ENCODE measurements at places on chromosomes 16 and 17. TPM values are rescaled to one million over a fixed set of nuclear protein-coding genes. Genes with fewer than 3 reads are reported as not detected.
A peak's percentile ranks its signal among the peaks of the same experiment; 100 is the strongest.

DNA sequence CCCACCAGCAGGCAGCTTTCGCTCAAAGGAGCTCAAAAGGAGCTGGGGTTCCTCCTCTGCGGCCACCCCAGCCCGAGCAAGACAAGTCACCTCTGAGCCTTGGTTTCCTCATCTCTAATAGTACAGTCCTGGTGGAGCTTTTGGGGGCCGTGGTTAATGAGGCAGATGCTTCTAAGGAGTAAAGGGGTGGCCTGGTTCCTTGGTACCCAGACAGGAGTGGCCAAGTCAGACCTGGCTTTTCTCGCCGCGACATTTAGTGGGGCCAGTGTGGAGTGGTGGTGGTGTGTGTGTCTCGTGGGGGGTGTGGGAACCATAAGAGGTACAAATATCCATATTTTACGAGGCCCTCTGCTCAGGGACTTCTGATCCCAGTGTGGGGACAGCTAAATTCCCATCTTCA is 6.7 kb downstream of the FOXF1 start:
- no peak for DNase-seq

DNA sequence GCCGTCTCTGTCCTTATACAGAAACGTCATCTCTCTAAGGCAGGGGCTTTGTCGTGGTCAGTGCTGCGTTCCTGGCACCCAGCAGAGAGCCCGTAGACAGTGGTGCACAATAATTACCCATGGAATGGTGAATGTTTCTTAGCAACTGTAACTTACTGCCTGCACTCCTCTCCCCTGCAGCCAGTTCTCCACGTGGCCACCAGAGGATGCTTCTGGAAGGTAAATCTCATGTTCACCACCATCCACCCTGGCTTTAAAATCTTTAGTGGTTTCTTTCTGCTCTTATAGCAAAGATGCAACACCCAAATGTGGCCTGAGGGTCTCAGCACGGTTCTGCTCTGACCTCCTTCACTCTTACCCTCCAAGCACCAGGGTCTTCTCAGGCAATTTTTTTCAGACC is 150.8 kb downstream of the GRIN2A start:
- DNase-seq: no peak

DNA sequence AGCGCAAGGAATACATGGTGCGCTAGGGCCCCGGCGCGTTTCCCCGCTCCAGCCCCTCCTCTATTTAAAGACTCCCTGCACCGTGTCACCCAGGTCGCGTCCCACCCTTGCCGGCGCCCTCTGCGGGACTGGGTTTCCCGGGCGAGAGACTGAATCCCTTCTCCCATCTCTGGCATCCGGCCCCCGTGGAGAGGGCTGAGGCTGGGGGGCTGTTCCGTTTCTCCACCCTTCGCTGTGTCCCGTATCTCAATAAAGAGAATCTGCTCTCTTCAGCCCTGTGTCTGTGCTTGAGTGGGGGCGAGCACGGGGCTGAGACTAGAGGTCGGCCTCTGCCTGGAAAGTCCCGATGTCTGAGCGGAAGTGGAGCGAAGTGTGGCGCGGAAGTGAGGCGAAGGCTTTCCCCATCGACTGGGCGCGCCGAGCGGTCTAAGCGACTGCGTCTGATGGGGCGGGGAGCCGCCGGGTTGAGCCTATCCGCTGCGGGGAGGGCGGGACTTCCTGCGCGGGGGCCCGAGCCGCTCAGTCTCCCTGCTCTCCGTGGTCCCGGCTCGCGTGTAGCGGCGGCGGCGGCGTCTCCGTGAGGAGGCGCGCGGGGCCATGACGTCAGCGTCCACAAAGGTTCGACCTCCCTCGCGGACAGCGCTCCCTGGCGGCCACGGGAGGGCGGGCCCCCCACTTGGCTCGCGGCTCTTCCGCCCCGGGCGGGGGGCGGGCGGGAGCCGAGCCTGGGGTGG is 2.0 kb downstream of the RNASEK start:
- peak; percentile 84 for DNase-seq

DNA sequence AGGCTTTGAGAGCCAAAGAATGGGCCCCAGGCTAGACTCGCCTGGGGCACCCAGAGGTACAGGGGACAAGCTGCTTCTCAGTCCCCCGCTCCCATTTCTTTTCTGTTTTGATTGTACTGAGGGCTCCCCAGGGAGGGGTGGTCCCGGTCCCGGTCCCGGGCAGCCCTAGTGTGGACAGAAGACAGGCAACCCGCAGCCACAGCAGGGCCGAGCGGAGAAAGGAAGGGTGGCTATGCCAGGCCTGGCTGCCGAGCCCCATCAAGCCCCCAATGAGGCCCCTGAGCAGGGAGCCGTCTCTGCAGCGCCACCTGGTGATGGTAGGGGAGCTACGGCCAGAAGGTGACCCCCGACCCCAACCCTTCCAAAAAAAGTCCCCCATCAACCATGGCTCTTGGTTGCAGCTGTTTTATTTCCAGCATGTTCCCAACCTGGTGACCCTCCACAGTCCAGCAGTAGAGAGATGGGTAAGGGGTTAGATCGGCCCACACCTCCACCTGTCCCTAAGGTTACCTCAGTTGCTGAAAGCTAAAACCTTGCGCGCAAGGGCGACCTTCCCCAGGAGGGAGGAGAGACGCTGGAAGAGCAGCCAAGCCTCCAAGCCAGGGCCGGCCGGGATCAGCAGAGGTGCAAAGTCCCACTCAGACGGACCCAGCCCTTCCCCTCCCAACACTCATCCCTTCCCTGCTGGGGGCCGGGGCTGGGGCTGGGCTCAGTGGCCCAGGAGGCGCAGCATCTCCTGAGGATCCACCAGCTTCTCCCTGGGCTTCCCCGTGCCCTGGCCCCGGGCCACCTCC is 2.6 kb upstream of the GRIN2C start:
- no peak for DNase-seq

GRCh38 chr16:10664720-10665126 is 30.0 kb downstream of the TEKT5 start:
- DNase-seq: no peak

DNA sequence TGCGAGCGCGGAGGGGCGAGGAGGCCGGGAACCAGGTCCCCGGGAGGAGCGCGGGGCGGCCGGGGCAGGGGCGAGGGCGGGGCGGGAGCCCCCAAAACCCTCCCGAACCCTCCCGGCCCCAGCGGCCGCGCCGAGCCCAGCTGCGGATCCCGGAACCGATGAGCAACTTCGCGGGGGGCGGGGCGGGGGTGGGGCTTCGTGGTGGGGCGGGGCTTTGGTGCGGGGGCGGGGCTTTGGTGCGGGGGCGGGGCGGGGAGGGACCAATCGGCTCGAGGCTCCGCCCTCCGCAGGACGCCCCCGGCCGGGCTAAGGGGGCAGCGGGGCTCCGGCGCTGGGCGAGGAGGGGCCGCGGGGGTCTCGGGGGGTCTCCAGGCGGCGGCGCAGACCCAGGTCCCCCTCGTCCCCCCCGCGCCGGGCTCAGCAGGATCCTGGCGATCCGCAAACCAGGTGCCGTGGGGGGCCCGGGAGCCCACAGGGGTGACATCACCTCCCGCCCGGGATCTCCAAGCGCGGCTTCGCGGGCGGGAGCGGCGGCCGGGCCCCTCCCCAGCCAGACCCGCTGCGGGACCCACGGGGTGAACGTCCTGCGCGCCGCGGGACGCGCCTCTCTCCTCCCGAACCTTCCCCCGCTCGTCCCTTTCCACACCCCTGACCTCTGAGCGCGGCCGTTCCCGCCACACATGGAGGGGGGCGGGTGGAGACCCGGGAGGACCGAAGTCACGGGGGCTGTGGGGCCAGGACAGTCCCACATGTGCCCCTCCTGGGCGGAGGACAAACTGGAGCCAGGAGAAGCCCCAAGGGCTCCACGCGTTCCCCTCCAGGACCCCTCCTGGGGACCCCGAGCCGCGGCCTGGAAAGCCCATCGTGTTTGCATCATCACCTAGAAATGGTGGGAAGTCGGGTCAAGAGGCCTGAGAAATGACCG is at the start of gene ABR:
ABR (minus strand) TSS at position 164 of the 925 bp plus-strand sequence. CDS start 254 bp downstream, outside the sequence.
- DNase-seq: no peak

- DNase-seq: no peak
Observed at GRCh38 chr16:30149250-30149930, 26.4 kb upstream of the MAPK3 start.

GRCh38 chr16:26334218-26335111 is 642.7 kb downstream of the HS3ST4 start:
- DNase-seq: no peak

DNA sequence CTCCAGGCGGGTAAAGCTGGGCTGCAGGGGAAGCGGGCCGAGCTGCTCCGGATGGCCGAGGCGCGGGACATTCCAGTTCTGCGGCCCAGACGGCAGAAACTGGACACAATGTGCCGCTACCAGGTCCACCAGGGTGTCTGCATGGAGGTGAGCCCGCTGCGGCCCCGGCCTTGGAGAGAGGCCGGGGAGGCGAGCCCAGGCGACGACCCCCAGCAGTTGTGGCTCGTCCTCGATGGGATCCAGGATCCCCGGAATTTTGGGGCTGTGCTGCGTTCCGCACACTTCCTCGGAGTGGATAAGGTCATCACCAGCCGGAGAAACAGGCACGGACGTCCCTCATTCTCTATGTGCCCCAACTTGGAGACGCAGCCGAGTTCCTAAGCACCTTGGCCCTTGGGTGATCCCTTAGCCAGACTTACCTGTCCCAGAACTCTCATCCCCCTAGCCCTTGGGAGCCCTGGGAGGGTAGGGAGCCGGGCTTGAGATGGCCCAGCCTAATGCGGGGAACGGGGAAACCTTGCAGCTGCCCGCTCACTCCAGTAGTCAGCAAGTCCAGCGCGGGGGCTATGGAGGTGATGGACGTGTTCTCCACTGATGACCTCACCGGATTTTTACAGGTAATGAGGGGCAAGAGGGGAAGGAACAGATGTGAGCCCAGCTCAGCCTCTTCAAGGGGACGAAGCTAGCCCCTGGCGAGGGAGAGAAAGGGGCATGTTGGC is 806 bp downstream of the MRM1 start:
- no peak for DNase-seq

DNA sequence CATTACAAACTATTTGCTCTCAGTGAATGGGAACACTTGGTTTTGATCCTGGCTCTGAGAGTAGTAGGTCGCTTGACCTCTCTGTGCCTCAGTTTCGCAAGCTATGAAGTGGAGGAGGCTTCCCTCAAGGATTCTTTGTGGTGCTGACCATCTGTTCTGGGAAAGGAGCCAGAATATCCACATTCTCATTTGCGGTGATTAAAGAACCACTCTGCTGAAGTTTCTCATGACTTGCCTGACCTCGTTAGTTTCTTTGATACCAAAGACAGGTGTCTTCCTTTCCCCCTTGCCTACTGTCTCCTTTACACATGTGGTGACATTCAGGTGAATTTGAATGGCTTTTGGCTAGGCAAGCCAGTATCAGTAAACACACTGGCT is 116.0 kb downstream of the SNX29 start:
- no peak for DNase-seq

GRCh38 chr17:8072729-8073461 is 14.6 kb downstream of the ALOX12B start:
- DNase-seq: no peak

Gene SPNS2
- 7.1 TPM for polyA plus RNA-seq

Gene SOX15
- polyA plus RNA-seq: 1.7 TPM

Gene NUP93
- polyA plus RNA-seq: 42.0 TPM

Gene SLC16A6
- polyA plus RNA-seq: 0.57 TPM

Gene SKAP1
- 0.30 TPM for polyA plus RNA-seq

Gene HOXB4
- polyA plus RNA-seq: 1.2 TPM

Gene CIAO2B
- 89.6 TPM for polyA plus RNA-seq
